GM12878 (cell line): ENCODE measurements at places on chromosomes 1 and 21. TPM values are rescaled to one million over a fixed set of nuclear protein-coding genes. Genes with fewer than 3 reads are reported as not detected.
A peak's percentile ranks its signal among the peaks of the same experiment; 100 is the strongest.

MX2 gene
- polyA plus RNA-seq = 26.7 and 26.8 TPM in 2 replicates

CCDC181 gene
- not detected in 2 replicates for polyA plus RNA-seq

ACTA1 gene
- 0.12 TPM in 1 of 2 replicates, not detected in the other for polyA plus RNA-seq

FALEC gene
- 0.42 and 0.71 TPM in 2 replicates for polyA plus RNA-seq

CD1D gene
- polyA plus RNA-seq = 0.15 TPM in 1 of 2 replicates, not detected in the other

GUCA2B gene
- not detected in 2 replicates for polyA plus RNA-seq

DNA sequence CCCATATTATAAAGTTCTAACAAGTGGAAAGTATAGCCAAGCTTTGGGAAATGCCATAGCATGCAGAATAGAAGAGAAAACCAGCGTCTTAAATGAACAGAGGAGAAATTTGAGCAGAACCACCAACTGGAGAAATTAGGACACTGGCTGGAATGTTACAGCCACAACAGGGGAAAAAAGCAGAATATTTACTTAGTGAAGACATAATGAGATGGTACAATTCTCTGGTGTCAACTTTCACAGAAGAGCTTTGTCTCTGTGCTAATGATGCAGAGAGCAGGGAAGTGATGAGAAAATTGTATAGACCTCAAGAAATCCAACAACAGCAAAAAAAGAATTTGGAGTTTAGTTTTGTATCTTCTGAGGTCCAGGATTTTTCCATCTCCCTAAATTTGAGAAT, 249.7 kb downstream of the KIF26B start:
- no peaks in the 10 kb centered on the region for H3K36me3 ChIP-seq
- no peak for DNase-seq
- no peak overlapping the region for H3K4me3 ChIP-seq
- no peak overlapping the region for H3K27ac ChIP-seq

- H3K36me3 ChIP-seq = no peaks in the 10 kb centered on the region
- no peak for DNase-seq
- H3K27me3 ChIP-seq = no peaks in the 10 kb centered on the region
- peaks cover 15% of the 10 kb centered on the region for H3K4me1 ChIP-seq
Measured at GRCh38 chr1:84851839-84852238, 41.2 kb downstream of the LPAR3 start.

DNA sequence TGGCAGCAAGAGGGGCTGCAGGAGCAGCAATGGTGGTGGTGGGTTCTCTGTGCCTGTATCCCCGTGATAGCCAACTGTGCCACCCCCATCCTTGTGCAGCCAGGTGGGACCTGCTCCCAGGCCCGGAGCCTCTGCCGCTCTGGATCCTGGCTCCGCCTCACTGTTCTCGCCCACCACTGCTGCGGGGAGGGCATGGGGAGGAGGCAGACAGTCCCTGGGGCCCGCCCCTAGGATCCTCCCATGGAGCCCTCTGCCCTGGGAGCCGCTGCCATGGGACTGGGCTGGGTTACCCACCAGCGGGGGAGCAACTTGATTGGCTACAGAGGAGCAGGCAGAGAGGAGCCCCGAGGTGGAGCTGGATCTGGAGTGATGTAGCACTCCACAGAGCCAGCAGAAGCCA, 31.6 kb downstream of the CD1D start:
- no peaks in the 10 kb centered on the region for H3K4me1 ChIP-seq
- DNase-seq = no peak
- no peak overlapping the region for H3K4me3 ChIP-seq
- no peak overlapping the region for H3K27ac ChIP-seq

DNA sequence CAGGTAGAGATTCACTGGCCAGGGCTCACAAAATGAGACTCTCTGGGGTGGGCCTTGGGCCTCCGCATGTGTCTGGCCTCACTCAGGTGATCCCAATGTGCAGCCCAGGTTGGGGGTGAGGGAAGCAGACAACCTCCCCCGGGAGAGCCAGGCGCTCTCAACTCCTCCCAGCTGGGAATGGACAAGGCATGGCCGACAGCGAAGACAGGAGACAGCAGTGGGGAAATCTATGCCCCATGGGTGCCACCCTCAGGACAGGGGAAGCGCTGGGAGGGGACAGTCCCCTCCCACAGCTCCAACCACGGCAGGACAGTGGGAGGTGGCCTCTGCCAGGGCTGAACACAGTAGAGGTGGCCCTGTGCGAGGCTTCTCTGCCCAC, 47.7 kb downstream of the PRDM15 start:
- peaks cover 35% of the 10 kb centered on the region for H3K4me1 ChIP-seq
- no peaks in the 10 kb centered on the region for H3K27me3 ChIP-seq
- H3K27ac ChIP-seq = no peak overlapping the region
- no peak for DNase-seq
- H3K4me3 ChIP-seq = no peak overlapping the region

- H3K27me3 ChIP-seq = no peaks in the 10 kb centered on the region
- DNase-seq = no peak
- peak overlapping the region; percentile 74 for H3K4me3 ChIP-seq
- no peaks in the 10 kb centered on the region for H3K4me1 ChIP-seq
- peak overlapping the region; percentile 99 for H3K27ac ChIP-seq
Measured at GRCh38 chr1:119139857-119140176, 636 bp downstream of the WARS2 start.

GRCh38 chr1:225962440-225962975, 21.5 kb upstream of the LEFTY2 start:
- no peaks in the 10 kb centered on the region for H3K36me3 ChIP-seq
- H3K27me3 ChIP-seq = no peaks in the 10 kb centered on the region
- no peak overlapping the region for H3K4me3 ChIP-seq
- no peaks in the 10 kb centered on the region for H3K4me1 ChIP-seq
